ENCODE measurements at places on chromosomes 13 and 19.

DNA sequence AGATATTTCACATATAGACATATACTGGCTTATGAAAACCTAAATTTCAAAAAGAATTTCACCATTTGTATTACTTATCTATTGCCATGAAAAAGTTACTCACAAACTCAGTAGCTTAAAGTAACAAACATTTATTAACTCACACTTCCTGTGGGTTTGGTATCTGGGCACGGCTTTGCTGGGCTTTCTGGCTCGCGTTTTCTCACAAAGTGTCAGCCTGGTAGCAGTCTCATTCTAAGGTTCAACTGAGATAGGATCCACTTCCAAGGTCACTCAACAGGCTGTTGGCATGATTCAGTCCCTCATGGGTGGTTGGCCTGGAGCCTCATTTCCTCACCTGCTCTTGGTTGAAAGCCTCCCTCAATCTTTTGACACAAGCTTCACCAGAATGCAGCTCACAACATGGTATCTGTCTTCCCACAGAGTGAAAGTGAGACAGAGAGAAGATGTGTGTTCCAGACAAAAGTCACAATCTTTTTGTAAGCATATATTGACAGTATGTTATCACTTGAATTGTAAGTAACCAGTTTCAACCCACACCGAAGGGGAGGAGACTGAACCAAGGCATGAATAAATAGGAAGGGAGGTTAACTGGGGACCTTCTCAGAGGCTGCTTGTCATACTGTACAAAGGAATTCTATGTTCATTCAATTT lies 1065.8 kb upstream of the SPRY2 start:
- no peak for DNase-seq

- DNase-seq: no peak
These were observed 131.2 kb downstream of the RXFP2 start for GRCh38 chr13:31870511-31870910.

GRCh38 chr13:34412817-34413375 lies 529.2 kb upstream of the NBEA start:
- no peak for DNase-seq

- DNase-seq: no peak
These were observed 63.7 kb downstream of the KL start for GRCh38 chr13:33079960-33080359.

GRCh38 chr19:52660981-52661380 lies 22.8 kb upstream of the ZNF83 start:
- no peak for DNase-seq

All from T-helper 1 cell (primary cell).